Kidney (tissue), 22 donors: ENCODE measurements at places on chromosomes 13 and 19.

- no peak for DNase-seq
Observed at GRCh38 chr13:99327761-99328160, 20.6 kb upstream of the GPR183 start.

DNA sequence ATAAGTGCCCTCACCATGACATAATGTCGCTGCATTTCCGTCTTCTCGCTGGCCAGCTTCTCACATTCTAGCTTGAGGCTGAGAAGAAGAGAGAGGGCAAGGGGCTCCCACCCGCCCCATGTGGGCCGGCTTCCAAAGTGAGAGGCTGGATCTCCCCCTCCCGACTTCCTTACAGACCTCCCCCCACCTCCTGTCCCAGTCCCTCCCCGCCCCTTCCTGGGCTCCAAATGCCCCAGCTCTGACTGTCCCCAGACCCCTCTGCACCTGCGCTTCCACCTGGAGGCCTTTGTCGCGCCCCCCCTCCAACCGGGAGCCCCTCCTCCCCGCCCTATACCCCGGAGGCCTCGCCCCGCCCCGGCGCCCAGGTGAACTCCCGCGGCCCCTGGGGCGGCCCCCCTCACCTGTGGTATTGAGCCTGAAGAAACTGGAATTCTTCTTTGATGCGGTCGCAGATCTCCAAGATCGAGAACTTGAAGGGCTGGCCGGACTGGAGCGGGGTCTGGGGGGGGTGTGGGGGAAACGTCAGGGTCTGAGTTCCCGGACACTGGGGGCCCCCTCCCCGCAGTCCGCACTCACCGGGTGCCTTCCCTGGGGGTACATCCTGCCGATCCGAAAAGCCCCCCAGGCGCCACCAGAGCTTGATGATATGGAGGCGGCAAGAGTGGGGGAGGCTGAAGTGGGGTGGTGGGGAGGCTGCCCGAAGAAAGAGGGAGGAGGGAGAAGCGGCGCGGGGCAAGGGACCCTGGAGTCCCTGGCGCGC, 595 bp downstream of the TLE2 start:
- DNase-seq, result peak; percentile 81

DNA sequence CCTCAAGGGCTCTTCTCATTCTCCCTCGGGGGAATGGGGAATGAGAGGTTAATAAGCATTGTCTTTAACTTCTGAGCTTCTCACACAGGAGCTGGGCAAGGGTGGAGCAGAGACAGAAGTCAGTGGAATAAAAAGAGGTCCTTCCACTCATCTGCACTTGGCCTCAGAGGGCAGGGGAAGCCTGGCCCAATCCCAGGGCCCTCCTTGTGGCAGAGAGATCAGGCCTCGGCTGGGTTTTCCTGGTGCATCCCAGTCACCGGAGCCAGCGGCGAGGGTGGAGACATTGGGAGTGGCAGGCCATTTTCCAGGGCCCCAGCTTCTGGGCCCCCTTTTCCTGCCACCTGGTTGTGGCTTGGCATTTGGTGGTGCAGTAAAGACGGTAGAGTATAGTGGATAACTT, 10.6 kb downstream of the CALM3 start:
- no peak for DNase-seq

GRCh38 chr13:108742701-108743451, 113.5 kb downstream of the MYO16 start:
- no peak for DNase-seq

DNA sequence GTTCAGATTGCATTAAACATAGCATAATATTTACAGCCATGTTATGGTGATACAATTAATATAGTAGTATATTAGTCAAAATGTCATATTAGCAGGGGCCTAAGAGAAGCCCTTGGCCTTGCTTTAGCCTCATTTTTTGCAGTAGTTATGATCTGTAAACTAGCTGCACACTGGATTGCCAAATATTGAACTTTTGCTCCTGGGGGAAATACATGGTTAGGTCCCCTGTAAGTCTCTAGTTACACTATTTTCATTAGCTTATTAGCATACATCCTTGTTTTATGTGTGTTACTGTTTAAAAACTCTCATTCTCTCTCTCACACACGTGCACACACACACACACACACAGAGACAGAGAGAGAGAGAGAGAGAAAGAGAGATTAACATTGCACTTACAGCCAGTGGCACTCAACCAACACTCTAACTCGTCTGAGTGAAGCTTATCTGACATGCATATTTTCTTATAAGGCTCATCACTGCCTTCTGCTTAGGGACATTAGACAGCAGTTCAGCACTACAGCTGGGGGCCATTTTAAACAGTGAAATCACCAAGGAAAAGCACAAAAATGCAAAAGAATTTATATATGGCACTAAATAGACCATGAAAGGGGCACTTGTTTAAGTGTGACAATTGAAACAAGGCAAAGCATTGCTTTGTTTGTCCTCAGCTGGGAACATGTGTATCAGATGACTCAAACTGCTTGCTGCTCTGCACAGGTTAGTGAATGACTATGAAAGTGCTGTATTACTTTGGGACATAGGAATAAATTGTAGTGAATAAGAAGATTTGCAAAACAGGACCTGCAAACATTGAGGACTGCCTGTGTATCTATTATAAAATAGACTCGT, 278.7 kb downstream of the GPC6 start:
- no peak for DNase-seq

DNA sequence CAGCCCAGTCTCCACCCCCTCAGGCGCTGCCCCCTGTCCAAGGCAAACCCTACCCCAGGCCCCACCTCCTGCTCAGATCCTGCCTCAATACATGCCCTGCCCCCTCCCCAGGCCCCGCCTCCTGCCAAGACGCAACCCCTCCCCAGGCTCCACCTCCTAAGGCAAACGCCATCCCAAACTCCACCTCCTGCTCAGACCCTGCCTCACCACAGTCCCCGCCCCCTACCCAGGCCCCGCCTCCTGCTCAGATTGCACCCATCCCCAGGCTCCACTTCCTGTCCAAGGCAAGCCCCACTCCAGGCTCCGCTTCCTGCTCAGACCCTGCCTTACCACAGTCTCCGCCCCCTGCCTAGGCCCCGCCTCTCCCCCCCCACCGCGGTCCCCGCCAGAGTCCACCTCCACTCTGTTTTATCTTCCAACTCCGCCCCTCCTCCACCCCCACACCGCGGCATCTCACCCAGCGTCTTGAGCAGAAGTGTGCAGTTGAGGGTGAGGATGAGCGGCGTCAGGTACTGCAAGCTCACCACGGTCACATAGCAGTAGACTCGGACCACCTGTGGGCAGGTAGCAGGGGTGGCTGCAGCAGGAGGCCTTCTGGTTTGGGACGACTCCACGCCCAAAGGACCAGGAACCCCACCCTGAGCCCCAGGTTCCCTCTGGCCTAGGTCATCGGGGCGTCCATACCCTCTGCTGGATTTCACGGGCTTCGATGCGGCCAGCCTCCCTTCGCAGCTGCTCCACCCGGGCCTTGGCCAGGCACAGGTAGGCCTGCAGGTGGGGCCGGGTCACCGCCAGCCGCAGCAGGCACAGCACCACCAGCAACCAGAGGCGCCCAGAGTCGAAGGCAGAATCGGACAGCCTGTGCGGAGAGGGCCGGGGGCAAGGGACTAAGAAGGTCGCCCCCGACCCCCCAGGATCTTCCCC, 17.7 kb downstream of the TMEM161A start:
- peak; percentile 95 for DNase-seq

DNA sequence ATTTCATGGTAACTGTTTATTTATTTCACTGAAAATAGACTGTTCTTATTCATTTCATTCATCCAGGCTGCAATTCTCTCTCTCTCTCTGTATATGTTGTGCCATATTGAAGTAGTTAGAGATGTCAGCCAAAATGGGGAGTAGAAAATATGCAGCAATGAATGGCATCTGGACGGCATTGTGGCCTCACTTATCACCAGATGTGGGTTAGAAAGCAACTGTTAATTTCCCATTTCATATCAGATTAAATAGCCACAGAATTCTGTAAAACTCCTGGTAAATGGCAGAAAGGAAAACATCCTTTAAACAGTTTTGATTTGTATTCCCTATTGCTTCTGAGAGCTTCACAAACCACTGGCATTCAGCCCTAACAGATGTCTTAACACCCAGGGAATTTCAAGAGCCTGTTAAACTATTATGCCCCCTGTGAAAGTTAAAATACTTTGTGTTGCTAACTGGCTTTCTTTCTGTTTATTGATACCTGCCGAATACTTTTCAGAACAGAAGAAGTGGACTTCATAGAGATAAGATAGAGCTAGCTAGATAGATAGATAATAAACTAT, 1763.3 kb upstream of the MIR17HG start:
- no peak for DNase-seq

DNA sequence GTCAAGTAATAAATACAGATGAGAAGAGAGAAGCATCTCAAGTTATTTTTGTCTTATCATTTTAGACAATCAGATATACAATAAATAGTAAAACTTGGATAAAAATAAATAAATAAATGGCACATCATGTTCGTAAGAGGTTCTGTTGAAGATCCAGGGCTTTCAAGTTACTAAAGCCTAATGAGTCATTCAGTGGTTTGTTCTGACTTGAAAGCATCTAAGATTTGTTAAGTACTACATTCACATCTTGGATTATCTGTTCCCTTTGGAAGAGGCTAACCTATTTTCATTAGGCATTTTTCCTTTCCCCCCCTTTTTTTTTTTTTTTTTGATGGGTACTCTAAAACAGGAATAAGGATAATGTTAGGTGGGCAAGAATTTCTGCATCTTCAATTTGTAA, 429.3 kb downstream of the PCDH20 start:
- DNase-seq, result no peak

DNA sequence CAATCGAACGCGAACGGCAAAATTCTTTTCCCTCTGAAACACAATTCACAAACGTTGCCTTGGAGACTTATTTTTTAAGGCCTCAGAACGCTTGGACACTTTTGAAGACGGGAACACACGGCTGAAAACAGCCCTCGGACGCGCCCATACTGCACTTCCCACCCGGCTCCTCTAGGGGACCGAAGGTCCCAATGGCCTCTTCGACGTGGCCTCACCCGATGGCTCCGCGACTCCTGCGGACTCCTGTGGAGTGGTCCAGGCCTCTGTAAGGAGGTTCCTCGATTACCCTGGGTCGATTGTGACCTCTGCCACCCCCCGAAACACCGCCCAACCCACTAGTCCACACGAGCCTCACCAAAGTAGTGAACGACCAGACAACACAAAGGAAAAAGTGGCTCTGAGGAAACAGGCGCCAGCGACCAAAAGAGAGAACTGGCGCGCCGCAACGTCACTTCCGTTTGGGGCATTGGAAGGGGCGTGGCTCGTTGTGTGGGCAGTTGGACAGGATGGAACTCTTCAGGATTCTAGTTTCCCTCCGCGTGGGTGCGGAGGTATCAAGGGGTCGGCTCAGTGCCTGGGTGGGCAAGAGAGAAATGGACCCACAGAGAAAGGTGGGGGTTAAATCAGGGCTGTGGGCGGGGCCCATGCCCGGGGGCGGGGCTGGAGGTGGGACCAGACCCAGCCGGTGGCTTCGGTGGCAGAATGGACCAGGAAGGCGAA, at the start of gene ZNF560:
ZNF560 (minus strand) TSS at position 434 of the 720 bp plus-strand sequence. CDS start 23,303 bp downstream, outside the sequence.
- no peak for DNase-seq

GRCh38 chr13:73075954-73076353, 17.1 kb downstream of the KLF5 start:
- DNase-seq, result no peak

DNA sequence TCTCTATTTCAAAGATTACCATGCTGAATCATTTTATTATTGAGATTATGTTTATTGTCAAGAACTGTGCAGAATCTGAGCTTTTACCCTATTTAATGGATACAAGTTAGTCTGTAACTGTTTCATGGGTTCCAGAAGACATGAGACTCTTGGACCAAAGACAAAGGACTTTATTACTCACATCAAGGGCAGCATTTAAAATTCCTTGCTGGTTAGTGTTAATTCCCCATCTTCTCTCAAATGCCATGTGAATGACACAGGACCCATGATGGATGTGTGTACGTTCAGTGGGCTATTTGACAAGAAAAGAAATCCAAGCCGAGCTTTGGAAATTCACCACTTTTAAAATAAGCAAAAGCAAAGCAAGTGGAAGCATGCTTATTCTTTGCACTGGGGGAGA, 139.9 kb downstream of the PCDH20 start:
- no peak for DNase-seq

DNA sequence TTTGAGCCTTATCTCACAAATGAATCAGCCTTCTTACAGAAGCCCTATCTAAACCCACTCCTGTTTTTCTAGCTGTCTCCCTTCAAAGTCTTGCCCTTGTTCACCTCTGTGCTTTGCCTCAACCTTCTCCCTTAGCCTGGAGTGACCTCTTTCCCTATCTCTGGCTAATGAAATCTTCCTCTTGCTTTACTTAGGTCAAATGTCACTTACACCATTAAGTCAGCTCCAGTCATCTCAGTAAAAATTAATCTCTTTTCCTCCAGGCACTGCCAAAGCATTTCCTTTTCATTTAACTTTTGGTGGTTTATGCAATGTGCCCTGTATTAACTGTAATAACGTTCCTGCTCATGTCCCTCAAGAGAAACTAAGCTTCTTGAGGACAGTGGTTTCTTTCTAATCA, 596.5 kb upstream of the MIR17HG start:
- DNase-seq, result no peak

DNA sequence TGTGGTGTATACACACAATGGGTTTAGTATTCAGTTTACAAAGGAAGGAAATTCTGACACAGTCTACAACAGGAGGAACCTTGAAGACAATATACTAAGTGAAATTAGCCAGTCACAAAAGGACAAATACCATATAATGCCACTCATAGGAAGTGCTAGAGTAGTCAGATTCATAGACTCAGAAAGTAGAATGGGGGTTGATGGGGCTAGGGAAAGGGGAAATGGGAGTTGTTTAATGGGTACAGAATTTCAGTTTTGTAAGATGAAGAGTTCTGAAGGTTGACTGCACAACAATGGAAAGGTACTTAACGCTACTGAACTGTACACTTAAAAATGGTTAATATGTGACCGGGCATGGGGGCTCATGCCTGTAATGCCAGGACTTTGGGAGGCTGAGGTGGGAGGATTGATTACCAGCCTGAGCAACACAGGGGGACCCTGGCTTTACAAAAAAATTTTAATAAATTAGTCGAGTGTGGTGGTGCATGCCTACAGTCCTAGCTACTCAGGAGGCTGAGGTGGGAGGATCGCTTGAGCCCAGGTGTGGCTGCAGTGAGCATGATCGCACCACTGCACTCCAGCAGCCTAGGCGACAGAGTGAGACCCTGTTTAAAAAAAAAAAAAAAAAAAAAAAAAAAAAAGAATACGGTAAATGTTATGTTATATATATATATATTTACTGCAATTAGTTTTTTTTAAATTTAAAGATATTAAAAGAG, 45.0 kb downstream of the SLC15A1 start:
- DNase-seq, result no peak

- DNase-seq, result no peak
Observed at GRCh38 chr19:29586401-29586800, 19.7 kb upstream of the POP4 start.

GRCh38 chr19:17719730-17720400, 585 bp downstream of the MAP1S start:
- peak; percentile 26 for DNase-seq

- DNase-seq, result no peak
Observed at GRCh38 chr13:110232142-110232541, 74.8 kb downstream of the COL4A1 start.

- no peak for DNase-seq
Observed at GRCh38 chr19:40921005-40921897, 39.2 kb upstream of the CYP2A7 start.

GRCh38 chr13:49308097-49308875, 60.6 kb downstream of the CDADC1 start:
- peak; percentile 66 for DNase-seq

GRCh38 chr19:16449330-16449961, 22.3 kb downstream of the EPS15L1 start:
- DNase-seq, result no peak
